ENCODE measurements at places on chromosomes 16 and 17.

DNA sequence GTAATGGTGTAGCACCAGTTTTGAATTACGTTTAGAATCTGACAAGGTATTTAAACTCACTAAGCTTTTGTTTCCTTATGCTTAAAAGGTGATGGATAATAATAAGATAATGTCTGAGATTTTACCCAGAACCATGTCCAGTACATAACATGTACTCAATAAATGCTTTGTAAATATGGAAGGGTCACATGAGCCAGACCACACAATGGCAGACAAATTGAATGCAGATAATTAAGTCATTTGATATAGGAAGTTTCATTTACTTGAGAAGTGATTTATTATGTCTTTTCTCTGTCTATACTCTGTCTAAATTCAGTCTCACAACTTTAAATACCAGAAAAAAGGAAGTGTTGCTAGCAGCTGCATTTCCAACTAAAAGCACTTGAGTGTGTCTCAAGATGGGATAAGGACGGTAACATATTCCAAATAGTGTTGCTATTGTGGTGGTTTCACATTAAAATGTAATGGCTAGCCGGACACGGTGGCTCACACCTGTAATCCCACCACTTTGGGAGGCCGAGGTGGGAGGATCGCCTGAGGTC lies 52.5 kb upstream of the DHX40 start:
- no peak for DNase-seq

DNA sequence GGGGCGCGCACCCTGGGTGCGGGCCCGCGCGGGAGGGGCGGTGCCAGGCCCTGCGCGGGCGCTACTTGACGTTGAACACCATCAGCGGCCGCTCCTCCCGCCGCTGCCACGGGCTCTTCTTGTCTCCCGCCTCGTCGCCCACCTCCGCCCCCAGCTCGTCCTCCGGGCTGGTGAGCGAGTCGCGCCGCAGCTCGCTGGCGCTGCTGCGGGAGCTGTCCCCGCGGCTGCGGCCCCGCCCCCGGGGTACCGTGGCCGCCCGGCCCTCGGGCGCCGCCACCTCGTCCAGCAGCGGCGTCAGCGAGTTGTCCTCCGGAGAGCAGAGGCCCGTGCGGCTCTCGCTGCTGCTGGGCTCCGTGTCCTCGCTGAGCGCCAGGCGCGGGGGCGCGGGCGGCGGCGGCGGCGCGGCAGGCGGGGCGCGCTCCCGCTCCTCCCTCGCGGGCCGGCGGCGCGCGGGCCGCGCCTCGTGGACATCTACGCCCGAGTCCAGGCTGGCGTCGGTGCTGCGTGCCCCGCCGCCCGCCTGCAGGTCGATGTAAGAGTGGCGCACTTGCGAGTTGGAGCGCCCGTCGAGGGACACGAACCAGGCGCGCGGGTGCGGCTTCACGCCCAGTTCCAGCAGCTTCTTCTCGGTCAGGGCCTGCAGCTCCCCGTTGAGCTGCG lies 8.7 kb downstream of the GRN start:
- DNase-seq, result no peak

DNA sequence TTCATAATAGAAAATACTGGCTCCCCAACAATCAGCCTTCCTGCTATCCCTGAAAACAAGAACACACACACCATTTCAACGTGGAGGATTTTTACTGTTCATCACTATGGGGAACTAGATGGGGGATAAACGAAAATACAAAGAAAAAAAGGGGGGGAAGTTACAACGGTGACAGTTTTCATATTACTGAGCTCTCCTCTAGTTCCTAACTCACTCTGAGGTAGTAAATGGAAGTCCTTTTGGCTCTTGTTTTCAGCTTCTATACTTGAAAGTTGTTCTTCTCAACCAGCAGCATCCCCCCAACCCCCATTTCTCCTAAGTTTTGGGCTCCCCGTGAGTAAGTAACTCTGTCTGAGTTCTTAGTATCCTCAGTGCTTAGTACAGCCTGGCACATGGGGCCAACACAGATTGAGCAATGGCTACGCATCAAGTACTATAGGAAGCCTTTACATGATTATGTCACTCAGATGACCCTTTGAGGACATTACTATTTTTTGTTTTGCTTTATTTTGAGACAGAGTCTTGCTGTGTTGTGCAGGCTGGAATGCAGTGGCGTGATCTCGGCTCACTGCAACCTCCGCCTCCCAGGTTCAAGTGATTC lies 4.2 kb upstream of the CORO7 start:
- no peak for DNase-seq

- DNase-seq, result peak; percentile 87
These were observed 3.3 kb upstream of the TRARG1 start for GRCh38 chr17:1275962-1276736.

DNA sequence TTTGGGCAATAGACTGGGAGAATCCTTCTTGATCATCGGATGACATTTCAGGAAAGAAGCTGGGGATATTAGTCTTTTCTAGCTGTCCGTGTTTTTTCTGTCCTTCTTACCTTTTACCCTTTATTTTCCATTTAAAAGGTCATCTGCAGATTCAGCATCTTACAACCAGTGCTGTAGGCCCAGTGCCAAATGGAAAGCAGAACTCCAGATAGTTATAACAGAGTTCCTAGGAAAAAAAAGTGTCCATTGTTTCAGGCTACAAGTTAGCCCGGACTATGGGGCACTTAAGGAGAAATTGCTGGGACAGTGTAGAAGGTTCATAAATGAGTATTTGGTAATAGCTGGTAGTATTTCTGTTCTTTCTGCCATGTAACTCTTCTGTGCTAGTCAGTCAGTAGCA lies 28.4 kb downstream of the LDHD start:
- DNase-seq, result no peak

GRCh38 chr17:44334727-44335126 lies 10.1 kb upstream of the SLC25A39 start:
- no peak for DNase-seq

GRCh38 chr16:26736084-26736483 lies 330.6 kb upstream of the C16orf82 start:
- DNase-seq, result no peak

- no peak for DNase-seq
These were observed 23.6 kb upstream of the USP22 start for GRCh38 chr17:21066394-21066793.

DNA sequence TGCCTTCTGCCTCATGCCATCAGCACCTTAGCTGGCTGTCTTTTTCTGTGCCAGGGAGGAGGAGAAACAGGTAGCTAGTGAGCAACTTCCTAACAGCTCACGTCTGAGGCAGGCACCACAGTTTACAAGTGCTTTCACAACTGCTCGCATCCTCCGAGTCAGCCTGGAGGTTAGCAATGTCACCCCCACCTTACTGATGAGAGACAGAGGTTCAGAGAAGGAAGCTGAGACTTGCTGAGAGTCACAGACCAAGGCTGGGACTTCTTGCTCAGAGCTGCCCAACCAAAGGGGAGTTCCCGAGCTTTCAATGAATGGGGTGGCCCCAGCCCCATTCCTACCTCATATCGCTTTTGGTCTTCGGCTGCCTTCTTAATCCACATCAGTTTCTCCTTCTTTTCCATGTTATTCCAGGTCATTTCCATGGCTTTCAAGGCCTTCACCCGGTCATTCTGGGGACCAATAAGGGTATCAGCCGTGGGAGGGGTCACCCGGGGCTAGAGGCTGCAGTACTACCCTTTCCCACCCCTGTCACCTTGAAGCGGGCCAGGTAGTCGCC lies 9.6 kb downstream of the UBTF start:
- no peak for DNase-seq

DNA sequence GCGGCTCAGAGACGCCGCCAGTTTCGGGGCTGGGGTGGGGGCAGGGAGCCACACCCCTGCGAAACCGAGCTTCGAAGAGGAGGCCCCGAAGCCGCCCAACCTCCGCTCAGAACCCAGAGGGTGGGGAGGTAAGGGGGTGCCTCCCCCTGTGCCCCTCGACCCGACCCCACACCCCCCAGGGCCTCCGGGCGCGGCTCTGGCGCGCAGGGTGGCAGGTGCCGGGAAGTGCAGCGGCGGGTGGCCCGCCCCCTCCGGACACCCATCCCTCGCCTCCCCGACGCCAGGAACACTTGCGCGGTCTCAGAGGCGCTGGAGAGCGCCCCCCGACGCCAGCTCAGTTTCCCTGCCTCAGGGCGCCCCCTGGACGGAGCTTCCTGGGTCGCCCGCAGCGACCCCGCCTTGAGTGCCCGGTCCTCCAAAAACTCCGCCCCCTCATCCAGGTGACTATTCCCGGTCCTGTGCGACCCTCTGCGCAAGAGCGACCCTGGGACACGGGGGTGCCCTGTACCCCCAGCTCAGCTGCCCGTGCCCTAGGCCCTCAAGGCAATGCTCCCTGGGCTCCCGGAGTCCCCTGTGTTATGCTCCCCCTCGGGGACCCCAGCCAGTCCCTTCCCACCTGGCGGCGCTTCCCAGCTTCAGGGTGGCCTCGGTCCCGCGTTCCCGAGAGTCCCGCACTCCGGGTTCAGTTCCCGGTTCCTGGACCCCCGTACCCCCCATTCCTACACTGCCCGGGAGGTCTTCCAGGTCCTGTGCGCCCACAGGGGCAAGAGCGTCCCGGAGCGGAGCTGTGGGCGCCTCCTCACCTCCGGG lies 562 bp downstream of the PPL start:
- DNase-seq, result no peak

- no peak for DNase-seq
These were observed 2.7 kb downstream of the HS3ST3B1 start for GRCh38 chr17:14303343-14304221.

GRCh38 chr16:55257966-55258613 lies 65.9 kb upstream of the IRX6 start:
- DNase-seq, result peak; percentile 21

DNA sequence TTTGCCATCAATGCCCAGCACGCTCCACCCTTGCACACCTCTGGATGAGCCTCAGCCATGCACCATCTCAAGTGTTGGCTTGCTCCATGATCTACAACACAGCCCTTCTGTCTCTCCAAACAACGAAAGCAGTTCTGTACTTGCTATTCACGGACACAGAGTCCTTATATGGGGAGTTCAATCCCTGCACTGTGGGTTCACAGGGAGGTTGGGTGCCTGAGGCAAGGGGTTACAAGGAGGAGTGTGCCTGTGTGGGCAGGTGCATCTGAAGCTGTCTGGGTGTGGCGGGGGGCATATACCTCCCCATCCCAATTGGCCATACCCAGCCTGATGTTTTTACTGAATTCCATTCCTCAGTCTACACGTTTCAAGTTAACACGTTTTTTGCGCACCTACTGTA lies 5.6 kb downstream of the RUNDC3A start:
- DNase-seq, result no peak
